ENCODE measurements at places on chromosomes 16 and 17.

- DNase-seq: no peak
Measured at GRCh38 chr17:54950116-54950515, 18.3 kb downstream of the COX11 start.

DNA sequence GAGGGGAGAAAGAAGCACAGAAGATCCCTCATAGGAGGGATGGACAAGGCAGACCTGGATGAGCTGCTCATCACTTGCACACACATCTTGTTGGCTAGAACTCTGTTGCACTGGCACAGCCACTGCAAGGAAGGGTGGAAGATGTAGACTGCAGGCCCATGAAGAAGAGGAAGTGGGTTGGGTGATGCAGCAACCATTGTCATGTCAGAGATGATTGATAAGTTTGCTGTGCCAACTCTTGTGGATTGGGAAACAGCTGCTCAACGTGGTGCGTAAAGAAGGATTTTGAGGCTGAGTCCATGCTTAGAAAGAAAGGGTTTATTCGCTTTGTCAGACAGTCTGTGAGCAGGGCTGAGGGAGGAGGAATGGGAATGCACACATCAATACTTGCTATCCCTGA is 161.4 kb upstream of the MPHOSPH6 start:
- DNase-seq: no peak

- DNase-seq: no peak
Measured at GRCh38 chr16:53816211-53816836, 112.4 kb downstream of the FTO start.

DNA sequence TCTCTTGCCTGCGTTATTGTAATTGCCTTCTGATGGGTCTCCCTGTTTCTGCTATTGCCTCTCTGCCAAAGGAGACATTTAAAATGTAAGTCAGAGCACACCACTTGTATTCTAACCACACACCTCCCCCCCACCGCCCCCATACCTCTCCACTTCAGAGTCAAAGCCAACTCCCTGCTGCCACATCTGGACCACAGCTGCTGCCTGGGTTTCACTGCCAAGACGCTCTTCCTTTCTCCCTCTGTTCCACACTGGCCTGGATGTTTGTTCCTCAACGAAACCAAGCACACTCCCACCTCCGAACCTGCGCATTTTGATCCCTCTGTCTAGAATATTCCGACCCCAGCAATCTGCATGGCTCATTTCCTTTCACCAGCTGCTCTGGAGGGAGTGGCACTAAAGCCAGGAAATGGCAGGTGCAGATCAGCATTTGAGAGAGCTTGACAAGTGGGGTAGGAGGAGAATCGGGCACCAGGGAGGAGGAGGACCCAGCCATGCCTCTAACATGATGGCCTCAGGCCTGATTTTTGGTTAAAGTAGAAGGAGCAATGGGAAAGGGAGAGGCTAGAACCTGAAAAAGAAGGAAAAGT is 92.4 kb upstream of the HS3ST2 start:
- no peak for DNase-seq

- DNase-seq: no peak
Measured at GRCh38 chr17:51493206-51493605, 232.9 kb downstream of the UTP18 start.

- DNase-seq: no peak
Measured at GRCh38 chr16:9212621-9213020, 121.2 kb downstream of the HAPSTR1 start.

GRCh38 chr16:66418165-66418962 is 8.7 kb upstream of the BEAN1 start:
- no peak for DNase-seq

DNA sequence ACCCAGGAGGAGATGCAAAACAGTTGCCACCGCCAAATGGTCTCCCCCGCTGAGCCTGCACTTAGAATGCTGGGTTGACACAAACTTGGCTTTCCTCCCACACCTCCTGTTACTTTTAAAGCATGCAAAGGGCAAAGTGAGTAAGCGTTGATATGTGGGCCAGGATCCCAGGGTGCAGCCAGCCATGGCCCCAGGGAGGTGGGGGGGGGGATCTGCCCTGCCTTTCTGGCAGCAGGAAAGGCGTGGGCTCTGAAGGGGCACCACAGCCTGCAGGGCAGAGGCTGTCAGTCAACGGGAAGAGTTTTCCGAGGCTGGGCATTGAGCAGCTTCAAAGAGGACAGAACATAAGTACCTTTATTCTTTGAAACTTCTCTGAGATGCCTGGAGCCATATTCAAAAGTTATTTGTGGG is 142.3 kb downstream of the ABCC12 start:
- DNase-seq: no peak

GRCh38 chr17:81405411-81405872 is 10.2 kb downstream of the BAHCC1 start:
- DNase-seq: no peak

DNA sequence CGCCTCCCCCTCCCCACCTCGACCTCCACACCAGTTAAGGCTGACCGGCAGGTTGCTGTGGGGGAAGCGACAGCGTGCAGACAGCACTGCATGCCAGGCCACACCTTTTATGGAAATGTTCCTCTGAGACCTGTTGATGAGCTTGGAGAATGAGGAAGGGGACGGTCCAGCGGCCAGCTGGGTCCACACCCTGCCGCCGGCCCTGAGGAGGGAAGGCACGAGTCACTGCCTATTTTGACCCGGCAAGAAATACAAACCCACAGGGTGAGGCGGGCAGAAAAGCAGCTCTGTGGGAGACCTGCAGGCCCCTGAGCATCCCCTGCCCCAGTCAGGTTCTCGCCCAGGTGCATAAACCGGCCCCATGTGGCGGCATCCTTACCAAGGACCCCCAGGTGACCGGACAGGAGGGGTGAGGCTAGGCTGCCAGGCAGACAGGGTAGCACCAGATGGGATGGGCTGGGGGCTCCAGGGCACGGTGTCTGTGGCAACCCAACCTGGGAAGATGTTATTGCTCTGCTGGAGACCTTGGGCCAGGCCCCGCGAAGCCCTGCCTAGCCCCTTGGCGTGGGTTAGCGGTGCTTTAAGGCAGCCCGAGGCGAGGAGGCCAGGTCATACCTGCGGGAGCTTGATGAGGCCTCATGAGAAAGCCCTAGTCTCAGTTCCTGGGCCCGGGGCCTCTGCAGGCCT is 12.7 kb downstream of the NATD1 start:
- DNase-seq: no peak

GRCh38 chr16:56281249-56281805 is 90.0 kb downstream of the GNAO1 start:
- DNase-seq: no peak

- DNase-seq: no peak
Measured at GRCh38 chr17:3003296-3004149, 59.9 kb downstream of the OR1D5 start.

GRCh38 chr17:37787055-37787757 is 42.3 kb upstream of the HNF1B start:
- DNase-seq: no peak

- DNase-seq: no peak
Measured at GRCh38 chr17:65455972-65456343, 105.5 kb downstream of the AXIN2 start.

DNA sequence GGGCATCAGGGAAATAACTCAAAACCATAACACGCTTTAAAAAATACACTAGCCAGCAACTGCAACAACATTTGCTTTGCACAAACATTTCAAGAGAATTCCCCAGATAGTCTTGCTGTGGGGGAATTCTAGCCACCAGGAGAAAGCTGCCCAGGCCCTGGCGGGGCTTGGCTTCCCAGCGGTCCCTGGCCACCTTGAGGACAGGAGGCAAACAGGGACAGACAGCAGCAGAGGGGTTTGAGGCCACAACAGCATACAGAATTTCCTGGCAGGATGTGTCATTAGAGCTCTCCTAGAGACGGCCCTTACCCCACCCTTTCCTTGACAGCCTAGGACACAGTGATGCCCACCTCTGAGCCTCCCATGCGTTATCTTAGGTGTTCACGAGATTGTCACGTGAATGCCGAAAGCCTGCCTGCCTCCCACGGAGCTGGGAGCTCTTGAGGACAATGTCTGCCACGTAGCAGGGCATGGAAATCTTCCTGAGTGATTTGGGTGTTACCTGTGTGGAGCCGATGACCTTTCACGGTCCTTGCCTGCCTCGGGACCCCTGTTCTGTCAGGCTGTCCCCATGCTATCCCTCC is 114.3 kb downstream of the RBFOX3 start:
- no peak for DNase-seq

DNA sequence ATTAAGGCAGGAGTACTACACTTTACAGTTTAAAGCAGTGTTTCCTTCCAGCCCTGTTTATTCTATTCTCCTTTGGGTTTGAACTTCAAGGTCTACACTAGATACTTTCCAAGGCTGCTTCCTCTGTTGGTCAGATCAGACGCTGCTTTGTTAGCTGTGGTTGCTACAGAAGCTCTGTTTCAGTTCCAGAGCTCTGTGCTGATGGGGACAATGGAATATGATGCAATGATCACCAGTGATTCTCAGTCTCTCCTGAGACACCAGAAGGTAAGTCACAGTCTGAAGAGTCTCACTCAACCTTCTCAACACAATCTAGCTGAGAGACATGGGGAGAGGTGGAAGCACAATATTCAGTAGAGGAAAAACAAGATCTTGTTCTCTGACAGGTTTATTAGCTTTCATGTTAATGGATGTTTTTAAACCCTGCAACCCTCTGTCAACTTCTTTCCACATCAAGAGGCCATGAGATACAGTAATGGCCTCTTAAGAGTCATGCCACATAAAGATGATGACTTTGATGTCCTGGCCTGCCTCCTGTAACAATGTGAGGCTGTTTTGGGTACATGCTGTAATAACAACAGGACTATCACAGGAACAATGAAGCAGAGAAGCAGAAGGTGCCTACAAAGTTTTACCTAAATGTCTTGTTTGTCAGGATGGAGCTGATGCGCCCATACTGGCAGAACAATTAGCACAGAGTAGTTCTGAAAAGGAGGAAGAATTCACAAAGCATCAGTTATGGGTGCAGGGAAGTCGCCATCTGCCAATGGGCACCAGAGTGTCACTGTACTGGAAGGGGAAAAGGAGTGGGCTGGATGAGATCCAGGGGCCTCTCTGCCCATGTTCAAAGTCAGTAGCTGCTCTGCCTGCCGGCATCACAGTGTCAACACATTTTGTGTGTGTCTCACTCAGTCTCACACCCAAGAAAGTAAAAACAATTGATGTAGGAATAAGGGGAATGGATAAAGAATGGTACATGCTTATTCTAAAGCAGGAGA is 33.4 kb downstream of the PSME3IP1 start:
- no peak for DNase-seq

DNA sequence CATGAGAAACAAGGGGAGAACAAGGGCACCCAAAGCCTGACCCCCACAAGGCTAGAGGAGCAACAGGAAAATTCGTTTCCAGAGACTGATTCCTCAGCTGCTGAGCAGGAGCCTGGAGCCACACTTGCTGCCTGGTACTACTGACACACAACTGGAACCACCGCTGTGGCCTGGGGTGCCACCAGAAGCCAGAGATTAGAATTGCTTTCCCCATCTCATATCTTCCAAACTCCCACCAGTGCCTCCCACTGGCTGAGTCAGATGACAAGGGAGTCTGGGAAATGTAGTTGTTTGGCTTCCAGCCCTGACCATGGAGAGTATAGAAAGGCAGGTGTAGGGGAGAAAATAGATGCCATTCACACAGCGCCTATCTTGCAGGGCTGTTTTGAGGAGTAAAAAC is 4.1 kb upstream of the TMEM11 start:
- peak; percentile 5 for DNase-seq

DNA sequence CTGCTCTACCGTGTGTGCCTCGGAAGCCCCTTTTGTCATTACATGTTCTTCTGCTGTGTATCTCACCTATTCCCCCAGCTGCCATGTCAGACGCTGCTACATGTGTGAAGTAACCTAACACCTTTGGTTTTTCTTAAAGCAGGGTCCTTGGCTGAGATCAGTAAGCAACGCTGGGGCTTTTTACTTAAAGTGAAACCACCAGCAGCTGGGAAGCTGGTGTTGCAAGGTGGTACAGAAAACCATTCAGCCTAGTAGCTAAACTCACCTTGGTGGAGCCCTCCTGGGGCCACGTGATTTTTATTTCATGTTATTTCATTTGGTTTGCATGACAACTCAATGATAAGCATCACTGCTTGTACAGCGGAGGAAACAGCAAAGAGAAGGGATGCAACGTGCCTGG is 62.6 kb downstream of the PLCG2 start:
- DNase-seq: no peak

DNA sequence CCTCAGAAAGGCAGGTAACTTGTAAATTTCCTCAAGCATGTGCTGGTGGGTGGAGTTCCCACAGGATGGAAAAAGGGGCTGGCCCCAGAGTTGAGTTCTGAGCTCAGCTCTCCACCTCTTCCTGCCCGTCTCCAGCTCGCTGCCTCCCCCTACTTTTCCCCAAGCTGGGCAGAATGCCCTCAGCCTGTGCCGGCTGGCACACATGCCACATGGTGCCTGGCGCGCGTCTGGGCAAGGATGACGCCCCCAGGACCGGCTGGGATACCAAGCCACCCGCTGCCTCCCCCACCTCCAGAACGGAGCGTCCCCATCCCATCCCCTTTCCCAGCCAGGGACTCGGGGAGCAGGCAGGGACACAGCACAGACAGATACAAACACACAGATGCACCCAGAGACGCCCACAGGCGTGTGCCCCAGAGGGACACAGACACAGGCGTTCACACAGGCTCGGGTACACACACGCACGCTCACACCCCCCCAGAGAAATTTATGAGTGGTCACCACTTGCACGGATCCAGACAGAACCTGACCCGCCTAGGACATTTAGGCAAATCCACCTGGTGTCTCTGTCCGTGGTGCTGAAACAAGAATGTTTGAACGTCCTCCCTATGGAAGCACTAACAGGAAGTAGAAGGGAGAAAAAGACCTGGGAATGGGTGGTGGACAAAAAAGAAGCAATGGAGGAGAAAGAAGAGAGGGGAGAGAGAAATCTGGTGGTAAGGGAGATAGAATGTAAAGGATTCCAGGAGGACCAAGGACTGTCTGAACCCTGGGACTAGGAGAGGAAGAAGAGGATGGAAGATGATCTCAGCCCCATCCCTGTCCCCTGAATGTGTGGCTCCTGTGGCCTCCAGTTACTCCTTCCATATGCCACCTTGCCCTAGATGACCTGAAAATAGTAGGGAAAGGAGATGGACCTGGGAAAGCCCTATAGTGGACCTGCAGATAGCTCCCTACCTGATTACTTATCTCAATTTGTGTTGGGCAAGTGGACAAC is 15.5 kb downstream of the NEUROD2 start:
- DNase-seq: no peak

DNA sequence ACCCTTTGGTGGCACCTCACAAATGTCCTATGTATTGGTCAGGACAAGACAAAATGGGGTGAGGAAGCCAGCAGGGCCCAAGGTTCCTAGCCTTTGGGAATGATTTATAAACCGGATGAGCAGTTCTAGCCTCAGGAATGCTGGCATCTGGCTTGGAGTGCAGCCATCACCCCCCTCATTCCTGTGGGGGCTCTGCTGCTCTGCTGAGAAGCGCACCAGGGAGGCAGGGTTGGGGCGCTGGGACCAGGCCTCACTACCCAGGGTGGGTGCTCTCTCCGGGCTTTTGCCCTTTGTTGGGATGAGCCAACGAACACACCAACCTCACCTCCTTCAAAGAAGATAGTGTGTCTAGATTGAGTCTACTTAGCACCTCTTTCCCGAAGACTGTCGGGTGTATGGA is 39.2 kb downstream of the TMEM11 start:
- DNase-seq: no peak

- DNase-seq: no peak
Measured at GRCh38 chr17:76223802-76224201, 16.5 kb downstream of the RNF157 start.

- DNase-seq: no peak
Measured at GRCh38 chr16:24013054-24013636, 177.4 kb downstream of the PRKCB start.

GRCh38 chr16:14071576-14072271 is 605 bp downstream of the MRTFB start:
- no peak for DNase-seq

All from stimulated activated CD4-positive, alpha-beta T cell treated with anti-CD3 and anti-CD28 coated beads, TNF-alpha, amount 100 ng/mL, for 1 hour (primary cell).